ENCODE measurements at places on chromosomes 3 and 15. TPM values are rescaled to one million over a fixed set of nuclear protein-coding genes. Genes with fewer than 3 reads are reported as not detected.

MAP6D1 gene
- 3.3 TPM for total RNA-seq

CCR1 gene
- 1.6 TPM for total RNA-seq

CCK gene
- 54.6 TPM for total RNA-seq

TGM5 gene
- not detected for total RNA-seq

RLBP1 gene
- 3.3 TPM for total RNA-seq

NEK10 gene
- total RNA-seq, result 28.1 TPM

DNAH12 gene
- total RNA-seq, result 0.82 TPM

SLC35G2 gene
- 11.8 TPM for total RNA-seq

DLL4 gene
- total RNA-seq, result 4.1 TPM

CYP1A2 gene
- total RNA-seq, result not detected

TPRG1 gene
- total RNA-seq, result 1.2 TPM

STAC gene
- total RNA-seq, result 6.5 TPM

POPDC2 gene
- 0.82 TPM for total RNA-seq

THAP10 gene
- total RNA-seq, result 7.3 TPM

SEMA3B gene
- 2.4 TPM for total RNA-seq

LEKR1 gene
- 0.82 TPM for total RNA-seq

SLC6A20 gene
- 3.3 TPM for total RNA-seq

ZMYND10 gene
- 3.7 TPM for total RNA-seq

CLDN18 gene
- total RNA-seq, result not detected

CYP1A1 gene
- 0.41 TPM for total RNA-seq

ATP13A4 gene
- total RNA-seq, result 10.2 TPM

RNU6-1 gene
- total RNA-seq, result not detected

CHL1 gene
- 1,010 TPM for total RNA-seq

C3orf80 gene
- 7.7 TPM for total RNA-seq

MTMR10 gene
- 6.1 TPM for total RNA-seq

ECE2 gene
- 3.7 TPM for total RNA-seq

Data from frontal cortex (tissue), 4 donors.